Liver (tissue), 10 donors: ENCODE measurements at places on chromosomes 13 and 19.

- no peak overlapping the region for H3K27ac ChIP-seq
- H3K4me1 ChIP-seq = peaks cover 15% of the 10 kb centered on the region
- no peaks in the 10 kb centered on the region for H3K36me3 ChIP-seq
- H3K27me3 ChIP-seq = no peaks in the 10 kb centered on the region
Measured at GRCh38 chr19:3722443-3723109, 14.4 kb downstream of the TJP3 start.

GRCh38 chr19:22532388-22533300, 101.5 kb upstream of the ZNF492 start:
- H3K27me3 ChIP-seq = no peaks in the 10 kb centered on the region
- no peak for DNase-seq
- H3K4me3 ChIP-seq = peak overlapping the region; percentile 12
- H3K4me1 ChIP-seq = no peaks in the 10 kb centered on the region
- no peak overlapping the region for H3K27ac ChIP-seq
- H3K36me3 ChIP-seq = no peaks in the 10 kb centered on the region

DNA sequence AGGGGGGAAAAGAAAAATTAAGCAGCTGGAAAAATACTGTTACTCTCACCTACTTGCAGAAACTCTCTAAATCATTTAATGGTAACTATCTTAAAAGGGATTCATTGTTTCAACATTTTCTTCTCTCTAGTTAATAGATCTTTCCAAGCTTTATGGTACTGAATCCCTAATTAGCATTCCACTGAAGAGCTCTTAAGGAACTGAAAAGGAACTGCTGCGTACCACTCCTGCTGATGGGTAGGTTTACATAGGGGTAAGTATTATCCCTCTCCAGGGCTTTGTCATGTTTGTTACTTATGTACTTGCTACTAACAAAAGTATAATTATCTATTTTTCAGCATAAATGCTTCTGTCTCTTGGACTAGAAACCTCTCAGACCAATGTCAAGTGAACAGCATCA, 12.5 kb downstream of the TEX30 start:
- no peaks in the 10 kb centered on the region for H3K4me1 ChIP-seq
- peaks cover 2% of the 10 kb centered on the region for H3K36me3 ChIP-seq
- H3K27me3 ChIP-seq = no peaks in the 10 kb centered on the region
- H3K27ac ChIP-seq = no peak overlapping the region
- no peak for DNase-seq

DNA sequence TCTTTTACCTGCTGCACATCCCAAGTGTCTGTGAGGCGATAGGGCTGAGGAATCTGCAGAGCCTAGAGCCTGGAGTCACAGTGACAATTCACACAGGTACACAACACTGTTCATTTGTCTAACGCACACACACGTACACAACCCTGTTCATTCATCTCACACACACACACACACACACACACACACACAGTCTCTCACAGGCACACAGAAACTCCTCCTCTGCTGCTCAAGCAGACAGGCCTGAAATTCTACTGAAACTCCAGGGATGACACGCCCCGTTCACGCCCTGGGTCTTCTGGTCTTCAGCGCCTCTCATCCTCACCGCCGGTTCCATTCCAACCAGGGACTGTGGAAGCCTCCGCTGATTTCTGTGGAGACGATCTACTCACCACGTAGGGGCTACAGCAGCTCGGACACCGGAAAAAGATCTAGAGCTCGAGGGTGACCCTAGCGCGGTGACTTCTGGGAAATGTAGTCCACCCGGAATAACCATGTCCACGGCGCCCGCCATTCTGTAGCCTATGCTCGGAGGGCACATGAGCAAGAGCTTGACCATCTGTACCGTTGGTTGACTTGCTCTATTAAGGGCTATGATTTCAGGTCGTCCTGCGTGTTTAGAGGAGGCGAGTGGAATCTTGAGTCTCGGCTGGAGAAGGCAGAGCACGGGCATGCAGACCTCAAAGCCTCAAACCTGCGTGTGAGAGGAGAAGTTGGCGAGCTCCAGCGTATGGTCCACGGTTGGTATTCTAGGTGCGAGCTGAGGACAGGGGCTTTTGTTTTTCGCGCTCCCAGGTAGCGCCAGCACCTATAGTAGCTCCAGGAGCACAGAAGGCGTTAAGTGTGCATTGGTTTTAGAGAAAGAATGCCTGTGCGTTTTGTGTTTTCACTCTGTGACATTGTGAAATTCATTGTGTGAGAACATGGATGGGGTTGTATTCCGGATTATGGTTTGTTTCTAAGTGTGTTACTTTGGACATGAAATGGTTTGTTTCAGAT, 33.4 kb downstream of the ZNF45 start:
- DNase-seq = peak; percentile 80
- H3K27me3 ChIP-seq = no peaks in the 10 kb centered on the region
- no peak overlapping the region for H3K27ac ChIP-seq
- peaks cover 5% of the 10 kb centered on the region for H3K4me1 ChIP-seq

DNA sequence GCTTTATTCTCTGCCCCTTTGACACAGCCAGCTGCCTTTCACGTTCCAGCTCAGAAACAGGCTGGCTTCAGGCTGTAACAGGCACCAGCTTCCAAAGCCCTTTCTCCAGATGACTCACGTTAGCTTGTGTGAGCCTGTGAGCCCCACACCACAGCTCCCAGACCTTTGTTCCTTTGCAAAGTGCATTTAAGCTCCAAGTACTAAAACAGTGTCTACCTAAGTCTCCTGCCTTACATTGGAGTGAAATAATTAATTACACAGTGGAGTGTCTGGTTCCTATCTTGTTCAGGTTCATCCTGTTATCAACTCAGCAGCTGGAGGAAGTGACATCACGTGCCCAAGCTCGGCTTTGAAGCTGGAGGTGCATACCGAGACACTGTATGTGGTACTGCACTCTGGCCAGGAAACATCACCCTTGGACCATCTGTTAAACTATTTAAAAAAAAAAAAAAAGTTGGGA, 475.8 kb downstream of the FOXO1 start:
- no peak overlapping the region for H3K4me3 ChIP-seq
- no peak for DNase-seq
- no peaks in the 10 kb centered on the region for H3K4me1 ChIP-seq
- H3K36me3 ChIP-seq = no peaks in the 10 kb centered on the region
- no peaks in the 10 kb centered on the region for H3K27me3 ChIP-seq

DNA sequence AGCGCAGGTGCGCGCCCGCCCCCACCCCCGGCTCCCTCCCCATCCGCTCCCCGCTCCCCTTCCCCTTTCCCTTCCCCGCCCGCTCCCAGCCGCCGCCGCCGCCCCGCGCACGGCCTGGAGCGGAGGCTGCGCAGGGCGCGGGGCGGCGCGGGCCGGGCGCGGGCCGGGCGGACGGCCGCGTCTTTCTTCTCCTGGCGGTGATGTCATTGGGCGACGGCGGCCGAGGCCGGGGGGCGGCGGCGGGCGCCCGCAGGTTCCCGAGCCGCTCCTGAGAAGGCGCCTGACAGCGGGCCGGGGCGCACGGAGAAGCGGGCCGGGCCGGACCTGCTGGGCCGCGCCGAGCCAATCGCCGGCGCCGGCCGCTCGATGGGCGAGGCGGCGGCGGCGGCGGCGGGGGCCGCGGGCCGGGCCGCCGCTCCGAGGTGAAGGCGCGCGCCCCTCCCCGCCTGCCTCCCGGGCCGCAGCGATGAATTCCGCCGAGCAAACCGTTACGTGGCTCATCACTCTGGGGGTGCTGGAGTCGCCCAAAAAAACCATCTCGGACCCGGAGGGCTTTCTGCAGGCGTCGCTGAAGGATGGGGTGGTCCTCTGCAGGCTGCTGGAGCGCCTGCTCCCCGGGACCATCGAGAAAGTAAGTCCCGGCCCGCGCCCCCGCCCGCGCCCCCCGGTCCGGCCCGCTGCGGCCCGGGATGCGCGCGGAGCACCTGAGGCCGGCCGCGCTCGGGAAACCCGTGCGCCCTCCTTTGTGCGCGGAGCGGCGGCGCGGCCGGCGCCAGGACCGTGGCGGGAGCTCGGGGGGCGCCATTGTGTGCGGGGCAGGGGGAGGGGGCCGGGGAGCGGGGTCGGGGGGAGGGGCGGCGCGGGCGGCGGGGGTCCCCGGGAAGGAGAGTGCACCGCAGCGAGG, at the start of gene ARHGEF7:
TSS of gene ARHGEF7 (plus strand) at position 250 of the 904 bp plus-strand sequence. CDS start at position 467, 217 bp downstream.
- DNase-seq = no peak
- H3K4me1 ChIP-seq = peaks cover 37% of the 10 kb centered on the region
- peak within 1 kb of the TSS; percentile 85 for H3K4me3 ChIP-seq
- H3K36me3 ChIP-seq = no peaks in the 10 kb centered on the region

DNA sequence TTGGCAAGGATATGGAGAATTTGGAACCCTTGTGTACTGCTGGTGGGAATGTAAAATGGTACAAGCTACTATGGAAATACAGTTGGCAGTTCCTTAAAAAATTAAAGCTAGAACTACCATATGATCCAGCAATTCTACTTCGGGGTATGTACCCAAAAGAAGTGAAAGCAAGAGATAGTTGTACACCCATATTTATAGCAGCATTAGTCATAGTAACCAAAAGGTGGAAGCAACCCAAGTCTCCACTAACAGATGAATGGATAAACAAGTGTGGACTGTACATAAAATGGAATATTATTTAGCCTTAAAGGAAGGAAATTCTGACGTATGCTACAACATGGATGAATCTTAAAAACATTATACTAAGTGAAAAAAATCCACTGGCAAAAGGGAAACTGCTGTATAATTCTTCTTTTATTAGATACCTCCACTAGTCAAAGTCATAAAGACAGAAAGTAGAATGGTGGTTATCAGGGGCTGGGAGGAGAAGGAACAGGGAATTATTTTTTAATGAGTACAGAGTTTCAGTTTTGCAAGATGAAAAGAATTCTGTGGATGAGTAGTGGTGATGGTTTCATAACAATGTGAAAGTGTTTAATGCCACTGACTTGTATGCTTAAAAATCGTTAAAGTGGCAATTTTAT, 141.6 kb downstream of the RXFP2 start:
- H3K27ac ChIP-seq = no peak overlapping the region
- no peak for DNase-seq
- H3K4me3 ChIP-seq = no peak overlapping the region
- H3K27me3 ChIP-seq = no peaks in the 10 kb centered on the region
- no peaks in the 10 kb centered on the region for H3K4me1 ChIP-seq

- no peak for DNase-seq
- H3K27ac ChIP-seq = no peak overlapping the region
- H3K4me1 ChIP-seq = no peaks in the 10 kb centered on the region
- no peaks in the 10 kb centered on the region for H3K36me3 ChIP-seq
- no peaks in the 10 kb centered on the region for H3K27me3 ChIP-seq
Measured at GRCh38 chr13:99157046-99157445, 43.6 kb upstream of the UBAC2 start.

- no peak overlapping the region for H3K27ac ChIP-seq
- H3K4me3 ChIP-seq = no peak overlapping the region
- H3K36me3 ChIP-seq = no peaks in the 10 kb centered on the region
- DNase-seq = no peak
Measured at GRCh38 chr13:109361562-109362289, 424.7 kb downstream of the IRS2 start.
